ENCODE measurements at places on chromosomes 2 and 18. TPM values are rescaled to one million over a fixed set of nuclear protein-coding genes. Genes with fewer than 3 reads are reported as not detected.

The FTCDNL1 gene
- 7.2 TPM for total RNA-seq

GRCh38 chr18:58766164-58766563 lies 94.9 kb downstream of the MALT1 start:
- no peak overlapping the region for H3K4me3 ChIP-seq
- peaks cover 19% of the 10 kb centered on the region for H3K4me1 ChIP-seq
- peak; percentile 41 for DNase-seq
- H3K27me3 ChIP-seq, result peaks cover 17% of the 10 kb centered on the region

- H3K4me1 ChIP-seq, result no peaks in the 10 kb centered on the region
- H3K27ac ChIP-seq, result no peak overlapping the region
- no peaks in the 10 kb centered on the region for H3K36me3 ChIP-seq
- H3K4me3 ChIP-seq, result no peak overlapping the region
- no peaks in the 10 kb centered on the region for H3K27me3 ChIP-seq
Measured at GRCh38 chr2:181536730-181537129, 79.5 kb downstream of the ITGA4 start.

- DNase-seq, result no peak
- H3K4me3 ChIP-seq, result no peak overlapping the region
- H3K27ac ChIP-seq, result peak overlapping the region; percentile 72
- H3K36me3 ChIP-seq, result no peaks in the 10 kb centered on the region
- H3K4me1 ChIP-seq, result peaks cover 11% of the 10 kb centered on the region
Measured at GRCh38 chr18:21115519-21116411, 4.2 kb upstream of the ROCK1 start.

The TMEM200C gene
- 1.3 TPM for total RNA-seq

The ALLC gene
- total RNA-seq, result not detected

The HRH4 gene
- total RNA-seq, result not detected

The NT5DC4 gene
- not detected for total RNA-seq

GRCh38 chr2:234978466-234979203 lies 26.8 kb downstream of the SH3BP4 start:
- H3K27me3 ChIP-seq, result no peaks in the 10 kb centered on the region
- no peak for DNase-seq
- H3K4me3 ChIP-seq, result peak overlapping the region; percentile 28
- no peaks in the 10 kb centered on the region for H3K36me3 ChIP-seq
- H3K27ac ChIP-seq, result peak overlapping the region; percentile 76
- H3K4me1 ChIP-seq, result peaks cover 55% of the 10 kb centered on the region

The IKZF2 gene
- 95.3 TPM for total RNA-seq

GRCh38 chr2:10242451-10242850 lies 60.3 kb upstream of the HPCAL1 start:
- H3K27ac ChIP-seq, result no peak overlapping the region
- H3K4me1 ChIP-seq, result no peaks in the 10 kb centered on the region
- no peak overlapping the region for H3K4me3 ChIP-seq
- no peak for DNase-seq

GRCh38 chr2:3780477-3781402 lies 77.4 kb downstream of the DCDC2C start:
- no peaks in the 10 kb centered on the region for H3K27me3 ChIP-seq
- H3K36me3 ChIP-seq, result no peaks in the 10 kb centered on the region
- H3K27ac ChIP-seq, result no peak overlapping the region
- DNase-seq, result no peak
- H3K4me1 ChIP-seq, result no peaks in the 10 kb centered on the region
- no peak overlapping the region for H3K4me3 ChIP-seq

DNA sequence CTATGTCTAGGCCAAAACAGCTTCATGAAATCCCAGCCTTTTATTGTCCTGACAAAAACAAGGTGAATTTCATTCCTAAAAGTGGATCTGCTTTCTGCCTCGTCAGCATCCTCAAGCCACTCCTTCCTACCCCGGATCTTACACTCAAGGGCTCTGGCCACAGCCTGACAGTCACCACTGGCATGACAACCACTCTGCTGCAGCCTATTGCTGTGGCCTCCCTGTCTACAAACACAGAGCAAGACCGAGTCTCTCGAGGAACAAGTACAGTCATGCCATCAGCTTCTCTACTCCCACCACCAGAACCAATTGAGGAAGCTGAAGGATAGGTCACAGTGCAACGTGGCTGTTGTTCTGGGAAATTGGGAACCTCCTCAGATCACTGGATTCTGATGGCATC lies 106.1 kb downstream of the ICA1L start:
- no peak for DNase-seq
- H3K4me1 ChIP-seq, result no peaks in the 10 kb centered on the region
- H3K27ac ChIP-seq, result no peak overlapping the region
- no peaks in the 10 kb centered on the region for H3K27me3 ChIP-seq

DNA sequence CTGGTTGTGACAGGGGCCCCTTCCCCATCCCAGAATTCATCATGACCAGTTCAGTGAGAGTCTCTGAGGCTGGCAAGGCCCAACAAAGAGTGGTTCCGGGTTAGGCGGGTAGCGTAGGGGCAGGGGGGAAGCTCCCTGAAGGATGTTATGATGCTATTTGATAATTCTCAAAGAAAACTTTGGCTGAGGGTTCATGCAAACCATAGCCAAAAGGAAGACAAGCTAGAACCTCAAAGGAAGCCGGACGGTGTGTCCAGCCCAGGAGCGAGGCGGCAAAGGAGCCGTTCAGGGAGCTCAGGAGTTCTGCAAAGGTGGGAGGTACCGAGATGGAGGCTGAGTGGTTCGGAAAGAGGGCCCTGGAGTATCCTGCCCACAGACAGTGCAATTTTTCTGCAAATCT lies 226.8 kb upstream of the RAB6C start:
- H3K36me3 ChIP-seq, result no peaks in the 10 kb centered on the region
- no peaks in the 10 kb centered on the region for H3K27me3 ChIP-seq
- DNase-seq, result no peak

GRCh38 chr2:41958775-41959174 lies 89.0 kb upstream of the PKDCC start:
- no peak overlapping the region for H3K4me3 ChIP-seq
- H3K27ac ChIP-seq, result no peak overlapping the region
- H3K27me3 ChIP-seq, result peaks cover 3% of the 10 kb centered on the region
- peaks cover 7% of the 10 kb centered on the region for H3K4me1 ChIP-seq

The RGPD6 gene
- 50.4 TPM for total RNA-seq

- no peaks in the 10 kb centered on the region for H3K27me3 ChIP-seq
- DNase-seq, result no peak
- no peak overlapping the region for H3K27ac ChIP-seq
- H3K4me1 ChIP-seq, result no peaks in the 10 kb centered on the region
- no peak overlapping the region for H3K4me3 ChIP-seq
Measured at GRCh38 chr2:183993052-183993451, 605.3 kb upstream of the ZNF804A start.

The HJURP gene
- 7.1 TPM for total RNA-seq

The CRYBA2 gene
- not detected for total RNA-seq
